Mucosa of gallbladder (tissue), 1 donor: ENCODE measurements at places on chromosomes 13 and 19. TPM values are rescaled to one million over a fixed set of nuclear protein-coding genes. Genes with fewer than 3 reads are reported as not detected.

The SIX5 gene
- total RNA-seq, result 29.6 TPM

GRCh38 chr19:31226151-31226935 is 122.9 kb downstream of the TSHZ3 start:
- DNase-seq, result no peak

DNA sequence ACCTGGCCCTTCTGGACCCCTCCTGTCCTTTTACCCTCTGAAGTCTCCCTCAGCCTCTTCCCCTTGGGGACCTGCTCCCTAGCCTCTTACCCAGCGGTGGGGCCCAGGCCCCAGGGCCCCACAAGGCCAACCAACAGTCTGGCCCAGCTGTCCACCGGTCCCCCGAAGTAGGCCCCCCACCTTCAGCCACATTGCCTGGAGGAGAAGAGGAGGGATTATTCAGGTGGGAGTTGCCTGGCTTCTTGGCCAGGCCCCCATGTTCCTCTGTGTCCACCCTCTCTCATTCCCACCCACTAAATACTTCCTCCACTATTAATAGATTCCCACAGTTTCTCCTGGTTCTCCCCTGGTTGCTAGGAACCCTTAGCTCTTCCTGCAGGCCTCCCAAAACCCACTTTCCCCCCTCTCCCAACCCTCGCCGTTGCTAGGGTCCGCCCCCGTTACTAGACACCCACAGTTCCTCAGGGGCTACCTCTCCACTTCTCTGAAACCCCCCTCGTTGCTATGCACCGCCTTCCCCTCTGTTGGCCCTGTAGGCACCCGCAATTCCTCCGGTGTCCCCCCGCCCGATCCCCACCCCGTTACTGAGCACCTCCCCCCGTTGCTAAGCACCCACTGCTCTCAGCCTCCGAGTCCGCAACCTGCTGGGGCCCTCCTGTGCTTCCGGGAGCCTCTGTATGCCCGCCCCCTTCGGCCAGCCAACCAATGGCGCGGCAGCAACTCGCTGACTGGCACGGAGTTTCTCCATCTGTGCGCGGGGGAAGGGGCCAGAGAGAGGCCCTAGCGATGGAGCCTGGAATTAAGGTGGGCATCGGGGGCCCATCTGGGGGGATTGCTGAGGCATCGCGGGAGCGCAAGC is 2.0 kb downstream of the COQ8B start:
- DNase-seq, result peak; percentile 94

DNA sequence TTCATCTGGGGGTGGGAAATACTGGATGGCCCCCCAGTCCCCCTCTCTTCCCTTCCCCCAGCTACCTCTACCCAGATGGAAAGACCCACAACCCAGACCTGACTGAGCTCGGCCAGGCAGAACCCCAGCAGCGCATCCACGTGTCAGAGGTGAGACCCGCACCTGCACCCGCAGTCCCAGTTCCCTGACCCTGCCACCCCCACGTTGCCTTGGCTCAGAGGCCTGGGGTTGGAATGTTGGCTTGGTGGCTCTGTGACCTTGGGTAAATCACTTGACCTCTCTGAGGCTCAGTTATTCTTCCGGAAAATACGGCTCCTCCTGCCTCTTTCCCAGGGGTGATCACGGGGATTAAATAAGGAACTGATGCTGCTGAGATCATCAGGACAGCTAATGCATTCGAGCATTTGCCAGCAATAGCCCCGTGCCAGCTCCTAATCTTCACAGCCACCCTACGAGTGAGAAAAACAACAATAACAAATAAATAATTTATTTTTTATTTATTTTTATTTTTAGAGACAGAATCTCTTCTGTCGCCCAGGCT is 12.3 kb downstream of the CBLC start:
- DNase-seq, result no peak
